ENCODE measurements at places on chromosomes 13 and 19.

GRCh38 chr19:18340990-18341868 lies 831 bp downstream of the PGPEP1 start:
- peak; percentile 92 for DNase-seq

GRCh38 chr13:23140492-23140891 lies 40.3 kb upstream of the SGCG start:
- DNase-seq = no peak

DNA sequence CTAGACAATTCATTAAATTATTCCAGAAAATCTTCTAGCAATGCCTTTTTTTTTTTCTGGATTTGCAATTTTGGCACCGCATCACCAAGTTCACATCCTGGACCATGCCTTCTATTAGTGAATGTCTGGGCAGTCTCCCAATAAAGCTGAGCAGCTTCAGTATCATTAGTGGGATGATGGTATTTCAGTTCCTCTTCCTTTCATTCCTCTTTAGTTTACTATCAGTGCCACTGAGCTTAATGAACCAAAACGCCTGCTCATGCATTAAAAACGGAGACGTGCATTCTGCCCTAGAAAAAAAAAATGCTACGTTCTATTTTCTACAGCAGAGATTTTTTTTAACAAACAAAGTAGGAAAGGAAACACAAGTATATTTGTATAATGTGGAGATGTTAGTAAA lies 343.0 kb downstream of the PCDH9 start:
- no peak for DNase-seq

GRCh38 chr19:29610574-29611271 lies 4.6 kb downstream of the POP4 start:
- peak; percentile 95 for DNase-seq

GRCh38 chr19:17718550-17718946 lies 732 bp upstream of the MAP1S start:
- DNase-seq = no peak

DNA sequence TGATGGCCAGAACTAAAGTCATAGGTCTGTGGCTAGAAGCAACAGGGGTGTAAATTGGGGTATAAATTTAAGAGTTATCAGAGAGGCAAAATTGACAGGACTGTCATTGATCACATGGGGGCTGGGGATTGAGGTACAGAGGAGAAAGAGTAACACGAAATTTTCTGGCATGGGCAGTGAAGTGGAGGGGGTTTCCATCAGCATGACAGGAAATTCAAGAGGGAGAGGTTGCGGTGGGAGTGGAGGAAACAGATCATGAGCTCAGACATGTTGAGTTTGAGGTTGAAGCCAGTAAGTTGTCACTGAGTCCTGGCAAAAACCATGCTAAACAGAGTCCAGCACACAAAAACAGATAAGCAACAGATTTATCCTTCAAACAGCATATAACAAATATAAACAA lies 192.1 kb upstream of the TSC22D1 start:
- DNase-seq = peak; percentile 68

DNA sequence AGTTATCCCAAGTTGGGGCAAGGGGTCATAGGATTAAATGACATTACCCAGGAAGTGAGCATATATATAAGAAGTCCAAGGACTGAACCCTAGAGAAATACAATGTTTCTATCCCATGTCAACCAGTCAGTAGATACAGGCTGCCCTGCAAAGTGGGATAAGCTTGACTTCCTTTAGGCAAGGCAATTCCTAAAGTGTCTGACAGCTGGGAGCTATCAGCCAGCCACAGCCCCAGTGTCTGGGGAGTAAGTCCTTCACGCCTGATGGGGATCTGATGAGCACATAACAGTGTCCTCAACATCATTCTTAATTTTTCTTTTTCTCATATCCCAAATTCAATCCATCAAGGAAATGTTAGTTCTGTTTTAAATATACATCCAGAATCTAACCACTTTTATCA lies 54.1 kb downstream of the DNAJC15 start:
- DNase-seq = no peak

GRCh38 chr13:50842990-50843256 lies 569 bp downstream of the DLEU7 start:
- DNase-seq = no peak

- peak; percentile 35 for DNase-seq
These were observed 8.1 kb downstream of the CARS2 start for GRCh38 chr13:110697842-110698241.

GRCh38 chr19:39308531-39309304 lies 11.9 kb downstream of the LRFN1 start:
- DNase-seq = peak; percentile 45

DNA sequence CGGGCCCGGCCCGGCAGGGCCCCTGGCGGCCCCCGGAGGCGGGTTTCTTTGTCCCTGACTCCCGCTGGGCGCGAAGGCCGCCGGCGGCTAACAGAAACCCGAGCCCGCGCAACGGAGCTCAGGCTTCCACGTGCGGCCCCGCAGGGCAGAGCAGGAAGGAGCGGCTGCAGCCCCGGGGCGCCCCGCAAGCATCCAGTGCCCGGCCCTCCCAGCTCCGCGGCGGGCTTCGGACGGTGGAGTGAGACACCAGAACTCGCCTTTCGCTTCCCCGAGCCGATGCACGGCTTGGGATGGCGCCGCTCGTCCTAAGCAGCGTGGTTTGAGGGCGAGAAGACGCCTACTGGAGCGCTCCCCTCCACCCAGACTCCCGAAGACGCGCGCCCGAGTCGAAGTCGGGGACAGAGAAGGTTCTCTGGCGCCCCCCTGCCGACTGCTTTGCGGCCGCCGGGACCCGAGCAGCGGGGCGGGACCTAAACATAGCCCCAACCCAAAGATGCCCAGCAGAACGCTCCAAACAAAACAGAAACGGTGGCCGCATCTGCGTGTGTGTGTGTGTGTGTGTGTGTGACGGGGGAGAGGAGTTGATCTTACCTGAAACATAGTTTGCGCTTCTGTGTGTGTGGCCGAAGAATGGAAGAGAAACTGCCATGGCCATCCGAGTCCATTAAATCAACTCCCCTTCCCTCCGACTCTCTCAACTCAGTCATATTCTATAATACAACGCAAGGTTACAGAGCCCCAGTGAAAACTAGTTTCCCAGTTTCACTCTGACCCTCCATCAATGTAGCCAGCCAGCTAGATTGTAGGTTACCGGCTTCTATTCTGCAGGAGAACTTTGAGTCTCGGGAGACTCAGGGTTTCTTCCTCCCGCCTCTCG lies 629 bp upstream of the FGF9 start:
- DNase-seq = peak; percentile 74

DNA sequence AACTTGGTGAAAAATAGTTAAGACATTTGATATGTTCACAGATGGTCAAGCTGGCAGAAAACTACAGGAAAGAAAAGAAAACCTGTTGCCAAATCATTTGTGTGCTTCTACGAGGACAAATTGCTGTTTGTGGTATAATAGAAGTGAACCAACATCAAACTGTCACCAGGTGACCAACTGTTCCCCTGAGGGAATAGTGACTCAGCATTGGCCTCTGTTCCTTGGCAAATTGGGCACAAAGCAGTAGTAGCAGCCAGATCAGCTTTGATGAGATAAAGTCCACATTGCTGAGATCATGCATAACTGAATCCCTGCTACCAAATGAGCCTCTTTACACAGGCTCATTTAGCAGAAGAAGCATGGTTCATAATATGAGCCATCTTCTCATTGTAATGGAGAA lies 103.5 kb downstream of the POSTN start:
- peak; percentile 1 for DNase-seq

DNA sequence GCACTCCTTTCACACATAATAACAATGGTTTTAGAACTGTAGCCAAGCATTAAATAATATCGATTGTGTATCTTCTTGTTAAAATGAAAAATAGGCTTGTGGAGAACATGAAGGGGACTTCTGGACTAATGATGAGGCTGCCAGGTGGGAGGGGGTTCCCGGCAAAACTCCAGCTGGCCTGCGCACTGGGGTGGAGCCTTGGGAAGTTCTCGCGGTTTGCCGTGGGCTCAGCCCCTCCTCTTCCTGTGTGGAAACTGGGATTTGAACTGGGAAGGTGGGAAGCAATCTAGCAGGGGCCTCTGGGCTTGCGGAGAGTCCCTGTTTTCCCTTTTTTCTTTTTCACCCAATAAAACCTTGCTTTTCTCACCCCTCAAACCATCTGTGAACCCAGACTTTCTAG lies 113.7 kb upstream of the SLITRK1 start:
- no peak for DNase-seq

DNA sequence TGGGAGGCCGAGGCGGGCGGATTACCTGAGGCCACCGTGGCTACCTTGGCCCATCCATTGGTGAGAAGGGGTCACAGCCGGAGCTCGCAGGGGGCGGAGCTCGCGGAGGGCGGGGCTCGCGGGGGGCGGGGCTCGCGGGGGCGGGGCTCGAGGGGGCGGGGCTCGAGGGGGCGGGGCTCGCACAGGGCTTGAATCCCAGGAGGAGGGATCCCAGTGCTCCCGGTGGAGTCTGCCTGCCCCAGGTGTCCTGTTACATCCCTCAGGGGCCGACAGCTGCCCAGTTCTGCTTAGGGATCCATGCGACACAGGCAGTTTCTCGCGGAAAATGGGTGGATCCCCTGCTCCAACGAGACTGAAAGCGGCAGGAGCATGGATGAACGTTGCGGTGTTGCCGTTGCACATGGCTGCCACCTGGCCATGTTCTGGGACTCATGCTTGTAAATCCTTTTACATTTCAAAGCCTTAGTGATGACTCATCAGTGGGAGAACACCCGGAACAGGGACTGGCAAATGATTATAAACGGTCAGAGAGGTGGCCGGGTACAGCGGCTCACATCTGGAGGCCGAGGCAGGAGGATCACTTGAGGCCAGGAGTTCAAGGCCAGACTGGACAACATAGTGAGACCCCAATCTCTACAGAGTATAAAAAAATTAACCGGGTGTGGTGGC lies 25.1 kb downstream of the TMPRSS9 start:
- DNase-seq = no peak

DNA sequence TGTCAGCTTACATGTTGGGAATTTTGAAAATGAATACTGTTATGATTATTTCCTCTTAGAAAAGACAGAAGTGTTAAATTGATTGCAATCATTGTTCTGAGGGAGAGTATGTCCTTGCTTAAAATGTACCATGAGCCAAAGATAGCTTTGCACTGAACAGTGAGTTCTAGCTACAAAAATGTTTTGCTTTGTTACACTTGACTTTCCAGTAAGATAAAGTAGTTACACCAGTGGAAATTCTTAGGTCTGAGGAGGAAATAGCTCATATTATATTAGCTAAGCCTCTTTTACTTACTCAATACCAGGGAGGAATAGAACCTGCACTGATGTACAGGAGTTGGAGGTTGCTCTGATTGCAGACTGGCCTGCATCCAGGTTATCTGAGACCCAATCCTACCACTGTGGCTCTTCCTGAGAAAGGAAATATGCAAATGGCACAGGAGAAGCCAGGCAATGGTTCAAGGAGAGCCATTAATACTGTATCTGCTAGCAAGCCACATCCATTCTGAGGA lies 53.0 kb upstream of the FBXL3 start:
- DNase-seq = no peak

DNA sequence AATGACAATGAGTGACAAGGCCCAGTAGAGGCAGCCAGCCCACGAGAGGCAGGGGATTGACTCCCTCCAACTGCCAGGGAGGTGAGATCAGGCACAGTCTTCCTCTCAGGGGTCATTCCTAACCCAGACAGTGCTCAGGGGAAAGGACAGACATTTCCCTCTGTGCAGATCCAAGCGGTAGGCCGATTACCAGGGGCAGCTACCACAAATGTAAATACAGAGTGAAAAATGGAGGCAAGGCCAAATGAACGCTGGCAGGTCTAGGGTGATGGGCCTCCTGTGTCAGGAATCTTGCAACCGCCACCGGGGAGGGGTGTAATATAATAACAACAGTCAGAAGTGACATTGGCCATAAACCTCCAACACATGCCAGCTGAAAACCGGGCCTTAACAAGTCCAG lies 881.4 kb downstream of the UQCRFS1 start:
- no peak for DNase-seq

- DNase-seq = no peak
These were observed 156.4 kb downstream of the MYO16 start for GRCh38 chr13:108785844-108786243.

DNA sequence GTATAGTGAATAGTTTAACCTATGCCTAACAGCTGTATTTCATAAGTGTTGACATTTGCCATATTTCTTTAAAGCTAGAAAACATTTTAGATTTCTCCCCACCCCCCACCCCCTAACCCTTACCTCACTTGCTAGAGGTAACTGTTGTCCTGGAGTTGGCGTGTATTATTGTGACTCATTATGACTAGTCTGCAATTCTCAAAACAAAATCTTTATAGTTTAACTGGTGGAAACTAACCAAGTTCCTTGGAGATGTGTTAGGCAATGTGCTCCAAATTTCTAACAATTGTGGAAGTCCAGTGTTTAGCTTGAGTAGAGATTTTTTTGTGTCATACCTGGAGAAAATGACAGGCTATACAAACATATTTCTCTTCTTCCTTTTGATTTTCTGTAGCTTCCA lies 38.0 kb downstream of the KCTD4 start:
- DNase-seq = no peak

DNA sequence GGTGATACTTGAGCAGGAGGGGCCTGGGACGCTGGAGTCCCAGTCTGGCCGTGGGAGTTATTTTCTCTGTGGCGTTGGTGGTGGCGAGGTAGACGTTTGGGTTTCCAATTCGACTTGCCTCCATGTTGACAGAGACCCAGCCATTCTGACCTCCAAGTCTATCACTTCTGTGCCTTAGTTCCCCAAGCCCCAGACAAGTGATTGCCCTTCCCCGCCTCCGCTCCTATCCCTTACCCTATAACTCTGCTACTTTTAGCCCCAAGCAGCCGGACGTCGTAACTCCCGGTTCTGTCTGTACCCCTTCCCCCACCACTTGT lies 549 bp downstream of the TIMM50 start:
- DNase-seq = peak; percentile 34

DNA sequence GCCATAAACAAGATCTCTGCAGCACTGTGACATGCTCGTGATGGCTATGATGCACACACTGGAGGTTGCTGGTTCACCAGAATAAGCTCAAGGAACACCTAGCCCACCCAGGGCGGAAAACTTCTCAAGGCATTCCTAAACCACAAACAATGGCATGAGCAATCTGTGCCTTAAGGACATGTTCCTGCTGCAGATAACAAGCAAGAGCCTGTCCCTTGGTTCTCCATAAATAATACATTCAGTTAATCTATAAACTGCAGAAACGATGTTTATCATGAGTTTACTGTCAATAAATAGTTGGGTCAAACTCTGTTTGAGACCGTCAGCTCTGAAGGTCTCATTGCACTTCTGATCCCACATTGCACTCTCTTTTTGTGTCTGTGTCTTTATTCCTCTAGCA lies 18.6 kb upstream of the ZNF266 start:
- no peak for DNase-seq
